ENCODE measurements at places on chromosomes 16 and 17.

DNA sequence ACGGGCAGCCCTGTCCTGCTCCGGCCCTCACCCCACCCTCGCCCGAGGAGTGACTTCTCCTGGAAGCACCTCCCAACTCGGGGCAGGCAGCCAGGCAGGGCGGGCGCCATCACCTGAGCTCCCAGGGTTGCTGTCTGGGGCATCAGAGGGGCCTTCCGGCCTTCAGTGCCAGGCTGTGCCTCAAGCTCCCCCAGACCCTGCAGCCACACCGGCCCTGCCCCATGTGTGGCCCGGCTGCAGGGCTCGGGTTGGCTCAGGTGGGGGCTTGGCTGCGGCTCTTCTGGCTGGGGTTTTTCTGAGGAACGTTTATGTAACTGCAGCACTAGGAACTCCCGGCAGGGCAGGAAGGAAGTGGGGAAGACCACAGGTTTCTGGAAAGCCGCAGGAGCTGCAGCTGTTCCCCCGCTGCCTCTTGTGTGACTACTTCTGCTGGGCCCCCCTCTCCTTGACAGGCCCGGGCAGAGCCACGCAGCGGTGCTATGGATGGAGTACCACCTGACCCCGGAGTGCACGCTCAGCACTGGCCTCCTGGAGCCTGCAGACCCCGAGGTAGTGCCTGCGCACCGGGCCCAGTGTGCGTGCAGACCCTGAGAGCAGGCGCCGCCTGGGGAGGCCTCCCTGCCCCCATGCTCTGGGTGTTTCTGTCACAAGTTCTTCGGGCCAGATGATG, 45.6 kb downstream of the PRMT7 start:
- DNase-seq, result no peak

GRCh38 chr16:21964353-21964752, 11.2 kb downstream of the UQCRC2 start:
- DNase-seq, result no peak

- DNase-seq, result no peak
Measured at GRCh38 chr16:82832821-82833220, 206.1 kb downstream of the CDH13 start.

- DNase-seq, result no peak
Measured at GRCh38 chr16:53043986-53044601, 8.6 kb downstream of the CHD9NB start.

DNA sequence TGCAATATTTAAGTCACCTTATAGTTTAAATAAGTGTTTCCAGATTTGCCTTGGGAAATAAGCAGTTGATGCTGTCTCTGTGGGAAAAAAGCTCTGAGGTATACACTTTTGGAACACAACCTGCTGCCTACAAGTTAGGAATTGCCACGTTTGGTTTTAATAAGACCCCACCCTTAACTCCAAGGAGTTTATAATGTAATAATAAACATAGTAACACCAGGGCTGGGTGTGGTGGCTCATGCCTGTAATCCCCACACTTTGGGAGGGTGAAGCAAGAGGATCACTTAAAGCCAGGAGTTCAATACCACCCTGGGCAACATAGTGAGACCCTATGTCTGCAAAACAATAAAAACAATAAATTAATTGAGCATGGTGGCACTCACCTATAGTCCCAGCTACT, 15.9 kb upstream of the SMG1 start:
- no peak for DNase-seq

DNA sequence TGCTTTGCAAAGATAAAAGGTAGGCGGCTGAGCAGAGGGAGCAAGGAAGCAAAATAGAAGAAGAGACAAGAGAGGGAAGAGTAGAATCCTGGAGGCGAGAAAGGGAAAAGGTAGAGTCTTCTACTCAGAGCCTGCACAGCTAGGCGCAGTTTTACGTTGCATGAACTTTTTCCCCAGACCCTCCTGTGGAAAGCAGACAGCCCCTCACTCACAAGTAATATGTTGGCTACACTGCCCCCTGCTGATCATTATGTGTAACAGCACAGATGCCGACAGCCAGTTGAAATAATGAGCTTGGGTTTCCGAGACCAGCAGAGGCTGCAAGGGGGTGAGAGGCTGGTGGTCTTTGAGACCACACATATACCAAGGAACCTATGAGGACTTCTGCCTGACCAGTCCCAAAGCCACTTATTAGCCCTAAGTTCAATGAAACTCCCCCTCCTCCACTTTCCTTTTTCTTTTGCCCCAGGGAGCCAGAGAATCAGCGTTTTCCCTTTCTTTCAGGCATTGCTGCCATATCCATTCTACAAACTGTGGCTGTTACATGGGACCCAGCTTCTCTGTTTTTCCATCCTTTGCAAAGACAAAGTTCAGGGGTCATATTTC, 22.5 kb upstream of the CMTR2 start:
- peak; percentile 37 for DNase-seq

GRCh38 chr17:28675490-28675889, 13.5 kb downstream of the SUPT6H start:
- no peak for DNase-seq

DNA sequence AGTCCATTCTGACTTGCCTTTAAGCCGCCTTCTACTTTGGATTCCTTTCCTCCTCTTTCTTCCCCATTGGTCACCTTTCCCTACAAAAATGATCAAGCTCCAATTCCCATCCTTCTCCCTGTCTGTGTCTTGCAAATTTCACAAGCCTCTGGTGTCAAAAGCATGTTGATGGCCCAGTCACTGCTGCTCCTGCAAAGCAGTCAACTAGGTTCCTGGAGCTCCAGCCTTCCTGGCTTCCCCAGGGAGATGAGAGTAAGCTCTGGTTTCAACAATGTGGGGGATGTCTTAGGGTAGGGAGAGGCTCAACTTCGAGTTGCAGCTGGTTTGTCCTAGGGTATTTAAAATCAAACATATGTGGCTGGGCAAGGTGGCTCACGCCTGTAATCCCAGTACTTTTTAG, 36.1 kb upstream of the HELZ start:
- no peak for DNase-seq

- peak; percentile 97 for DNase-seq
Measured at GRCh38 chr17:27384261-27384701, 72.0 kb upstream of the KSR1 start.

DNA sequence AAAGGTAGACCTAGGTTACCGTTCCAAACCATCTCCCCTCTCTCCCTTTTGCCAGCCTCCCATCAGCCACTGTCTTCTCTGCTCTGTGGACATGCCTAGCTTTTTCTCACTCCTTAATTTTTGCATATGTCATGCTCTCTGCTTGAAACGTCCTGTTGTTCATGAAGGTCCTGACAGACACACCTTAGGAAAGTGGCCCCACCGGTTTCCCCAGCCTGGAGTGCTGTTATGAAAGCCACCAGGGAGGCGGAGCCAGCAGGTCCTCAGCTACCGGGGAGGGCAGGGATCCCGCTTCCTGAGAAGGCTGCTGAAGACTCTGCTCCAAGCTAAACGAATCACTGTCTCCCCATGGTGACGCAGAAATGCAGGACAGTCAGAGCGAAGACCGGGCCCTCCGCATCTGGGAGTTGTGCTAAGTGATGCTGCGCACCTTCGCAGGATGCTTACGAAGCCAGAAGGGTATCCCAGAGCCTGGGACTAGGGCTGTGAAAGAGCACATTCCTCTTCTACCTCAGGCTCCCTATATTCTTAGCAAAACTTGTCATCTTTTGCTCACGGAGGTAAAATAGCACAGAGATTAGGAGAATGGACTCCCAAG, 2.3 kb upstream of the SLC16A11 start:
- DNase-seq, result no peak

DNA sequence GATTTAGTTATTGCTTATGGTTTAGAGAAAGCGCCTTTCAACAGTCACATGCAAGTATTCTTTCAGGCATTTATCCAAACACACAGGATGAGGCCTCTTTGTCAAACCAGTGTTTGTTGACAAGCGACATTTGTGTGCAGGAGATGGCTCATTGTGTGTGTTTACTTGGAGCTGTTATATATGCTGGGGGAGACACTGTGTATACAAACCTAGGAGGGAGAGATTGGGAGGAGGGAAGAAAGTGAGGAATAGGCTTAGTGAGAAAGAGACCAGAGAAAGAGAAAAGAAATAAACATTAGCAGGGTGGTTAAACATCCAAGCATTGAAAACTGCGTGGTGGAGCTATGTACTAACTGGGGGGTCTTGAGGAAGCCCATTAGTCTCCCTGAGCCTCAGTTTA, 437.6 kb downstream of the MAF start:
- no peak for DNase-seq

GRCh38 chr17:1110862-1111598, 68.8 kb downstream of the ABR start:
- DNase-seq, result peak; percentile 79

DNA sequence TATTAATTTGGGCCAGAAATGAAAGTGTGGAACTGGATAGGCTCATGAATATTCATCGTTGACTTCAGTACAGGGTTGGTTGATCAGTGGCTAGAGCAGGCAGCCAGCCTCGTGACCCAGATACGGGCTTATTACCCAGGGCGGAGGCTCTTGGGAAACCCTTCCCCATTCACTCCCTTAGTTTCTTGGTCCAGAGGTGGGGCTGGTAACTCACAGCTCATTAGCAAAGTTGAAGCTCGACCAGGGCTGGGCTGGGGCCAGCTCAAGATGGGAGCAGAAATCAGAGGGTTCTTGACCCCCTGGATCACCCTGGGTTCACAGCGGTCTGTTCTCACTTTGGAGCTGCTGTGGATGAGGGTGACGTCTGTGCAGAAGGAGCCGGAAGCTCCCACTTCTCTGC, 44.6 kb upstream of the GSE1 start:
- DNase-seq, result no peak

DNA sequence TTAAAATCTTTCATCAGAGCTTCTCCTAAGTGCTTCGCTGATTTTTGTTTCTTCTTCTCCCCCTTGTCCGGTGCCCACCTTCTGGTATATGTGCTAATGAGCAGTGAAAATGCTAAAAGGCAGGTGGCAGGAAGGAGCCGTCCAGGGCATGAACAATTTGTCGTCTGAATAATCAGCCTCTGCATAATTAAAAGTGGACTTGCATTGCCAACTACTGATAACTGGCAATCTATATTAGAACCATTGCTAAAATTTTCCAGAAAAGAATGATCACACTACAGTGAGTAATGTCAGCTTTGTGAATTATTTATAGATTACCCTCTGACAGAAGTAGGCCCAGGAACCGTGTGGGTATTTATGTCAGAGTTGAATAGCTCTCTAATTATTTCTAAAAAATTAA, 28.1 kb downstream of the SERPINF1 start:
- no peak for DNase-seq

DNA sequence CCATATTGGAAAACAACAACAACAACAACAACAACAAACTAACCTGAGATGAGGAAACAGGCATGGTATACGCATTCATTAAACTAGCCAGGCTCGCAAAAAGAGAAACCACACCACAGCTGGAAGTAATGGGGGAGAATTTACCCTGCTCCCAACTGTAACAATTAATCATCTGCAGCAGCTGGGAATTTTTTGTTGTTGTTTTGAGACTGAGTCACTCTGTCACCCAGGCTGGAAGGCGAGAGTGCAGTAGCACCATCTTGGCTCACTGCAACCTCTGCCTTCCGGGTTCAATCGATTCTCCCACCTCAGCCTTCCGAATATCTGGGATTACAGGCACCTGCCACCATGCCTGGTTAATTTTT, 16.3 kb downstream of the PRPSAP1 start:
- DNase-seq, result peak; percentile 35

DNA sequence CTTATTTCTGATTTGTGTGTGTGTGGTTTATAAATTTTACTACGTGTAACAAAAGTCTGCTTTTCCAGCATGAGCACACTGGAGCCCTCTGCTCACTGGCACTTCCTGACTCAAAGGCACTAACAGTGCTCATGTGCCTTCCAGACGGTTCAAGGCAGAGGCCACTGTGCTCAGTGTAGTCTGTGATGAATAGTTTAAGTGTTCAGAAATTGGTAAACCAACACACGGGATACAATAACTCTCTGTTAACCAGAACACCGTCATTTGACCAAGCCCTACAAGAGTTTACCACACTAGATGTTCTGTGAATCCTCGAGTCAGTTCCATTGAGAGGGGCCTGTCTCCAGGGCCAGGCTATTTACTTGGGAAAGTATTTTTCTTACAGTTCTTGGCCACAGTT, 191.9 kb downstream of the MRTFB start:
- DNase-seq, result no peak

DNA sequence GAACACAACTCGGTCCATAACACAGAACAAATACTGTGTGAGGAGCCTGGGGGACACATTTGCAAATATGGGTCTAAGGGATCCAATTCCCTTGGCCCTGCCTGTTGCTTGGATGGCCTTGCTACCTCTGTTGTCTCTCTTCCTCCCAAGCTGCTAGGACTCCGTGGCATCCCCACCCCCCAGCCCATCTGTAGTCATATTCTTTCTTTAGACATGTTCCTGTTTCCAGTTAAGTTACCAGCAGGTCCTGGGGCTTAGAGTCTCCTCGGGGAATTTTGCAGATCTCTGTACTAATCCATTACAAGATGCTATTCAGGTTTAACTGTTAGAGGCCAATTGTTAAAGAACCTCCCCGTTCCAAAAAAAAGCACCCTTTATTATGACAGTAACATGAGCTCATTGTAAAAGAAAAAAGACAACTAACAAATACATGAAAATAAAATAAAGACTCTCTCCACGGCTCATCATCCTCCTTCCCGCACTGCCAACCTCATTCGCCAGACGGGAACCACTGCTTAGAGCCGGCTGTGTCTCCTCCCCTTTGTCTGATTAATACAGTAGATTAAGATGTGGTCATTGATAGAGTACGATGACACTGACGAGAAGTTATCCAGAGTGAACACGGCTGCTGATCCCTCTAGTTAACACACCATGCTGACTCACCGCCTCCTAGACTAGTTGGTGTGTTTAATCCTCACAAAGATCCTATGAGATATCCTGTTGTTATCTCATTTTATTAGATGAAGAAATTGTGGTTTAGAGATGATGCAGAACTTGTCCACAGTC, 22.2 kb downstream of the HS3ST4 start:
- no peak for DNase-seq

- no peak for DNase-seq
Measured at GRCh38 chr17:66720027-66720426, 114.9 kb upstream of the CACNG5 start.

GRCh38 chr17:30449480-30449879, 27.7 kb upstream of the GOSR1 start:
- no peak for DNase-seq

- DNase-seq, result peak; percentile 74
Measured at GRCh38 chr17:17354560-17355349, 51.6 kb downstream of the NT5M start.

GRCh38 chr16:9039210-9039609, 52.2 kb upstream of the HAPSTR1 start:
- peak; percentile 53 for DNase-seq

DNA sequence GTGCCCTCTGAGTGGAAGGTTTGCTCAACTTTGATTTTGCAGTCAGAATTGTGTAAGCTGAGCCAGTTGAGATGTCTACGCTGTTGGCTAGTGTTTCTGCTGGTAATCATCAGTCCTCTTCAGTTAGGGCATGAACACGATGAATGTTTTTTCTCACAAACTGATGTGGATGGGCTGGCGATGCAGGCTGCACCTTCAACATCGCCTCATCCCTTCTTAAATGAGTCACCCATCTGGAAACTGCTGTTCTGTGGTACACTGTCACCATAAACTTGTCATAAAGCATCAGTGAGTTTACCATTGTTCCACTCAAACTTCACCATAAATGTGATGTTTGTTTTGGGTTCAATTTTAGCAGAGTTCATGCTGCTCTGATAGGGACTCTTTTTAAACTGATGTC, 8.4 kb downstream of the C16orf95 start:
- no peak for DNase-seq

GRCh38 chr17:1573932-1574696, 11.5 kb upstream of the PITPNA start:
- peak; percentile 88 for DNase-seq
